ENCODE measurements at places on chromosomes 3 and 15. TPM values are rescaled to one million over a fixed set of nuclear protein-coding genes. Genes with fewer than 3 reads are reported as not detected.

The ALDH1A2 gene
- total RNA-seq: 0.78 TPM

The C3orf20 gene
- total RNA-seq: not detected

The MEX3B gene
- total RNA-seq: 7.1 TPM

GRCh38 chr3:120791913-120792312, 49.4 kb downstream of the GTF2E1 start:
- DNase-seq: peak; percentile 81

DNA sequence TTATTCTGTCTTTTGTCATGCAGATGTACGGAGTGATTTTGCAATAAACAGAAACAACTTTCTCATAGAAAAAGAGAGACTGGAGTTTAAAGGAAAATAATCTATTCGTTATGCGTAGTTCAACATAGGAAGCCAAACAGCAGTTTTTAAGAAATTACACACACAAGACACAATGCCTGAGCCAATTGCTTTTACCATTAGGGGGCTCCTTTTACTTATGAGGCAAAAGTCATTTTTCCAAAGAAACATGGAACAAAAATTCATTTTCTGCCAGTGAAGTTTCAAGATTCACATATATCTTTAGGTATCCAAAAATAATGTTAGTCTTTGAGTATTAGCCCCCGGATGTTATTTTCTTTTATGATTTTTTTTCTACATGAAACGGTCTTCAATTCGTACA, 10.7 kb downstream of the CNTN6 start:
- DNase-seq: no peak

DNA sequence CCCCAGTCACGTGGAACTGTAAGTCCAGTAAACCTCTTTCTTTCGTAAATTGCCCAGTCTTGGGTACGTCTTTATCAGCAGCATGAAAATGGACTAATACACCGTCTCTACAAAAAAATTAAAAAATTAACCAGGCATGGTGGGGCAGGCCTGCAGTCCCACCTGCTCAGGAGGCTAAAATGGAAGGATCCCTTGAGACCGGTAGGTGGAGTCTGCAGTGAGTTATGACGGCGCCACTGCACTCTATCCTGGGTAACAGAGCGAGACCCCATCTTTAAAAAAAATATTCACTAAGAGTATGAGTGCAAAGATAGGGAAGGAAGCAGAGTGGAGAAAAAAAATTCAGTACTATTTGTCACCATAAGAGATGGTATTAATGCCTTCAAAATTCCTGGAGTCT, 25.6 kb downstream of the SEC11A start:
- DNase-seq: no peak

DNA sequence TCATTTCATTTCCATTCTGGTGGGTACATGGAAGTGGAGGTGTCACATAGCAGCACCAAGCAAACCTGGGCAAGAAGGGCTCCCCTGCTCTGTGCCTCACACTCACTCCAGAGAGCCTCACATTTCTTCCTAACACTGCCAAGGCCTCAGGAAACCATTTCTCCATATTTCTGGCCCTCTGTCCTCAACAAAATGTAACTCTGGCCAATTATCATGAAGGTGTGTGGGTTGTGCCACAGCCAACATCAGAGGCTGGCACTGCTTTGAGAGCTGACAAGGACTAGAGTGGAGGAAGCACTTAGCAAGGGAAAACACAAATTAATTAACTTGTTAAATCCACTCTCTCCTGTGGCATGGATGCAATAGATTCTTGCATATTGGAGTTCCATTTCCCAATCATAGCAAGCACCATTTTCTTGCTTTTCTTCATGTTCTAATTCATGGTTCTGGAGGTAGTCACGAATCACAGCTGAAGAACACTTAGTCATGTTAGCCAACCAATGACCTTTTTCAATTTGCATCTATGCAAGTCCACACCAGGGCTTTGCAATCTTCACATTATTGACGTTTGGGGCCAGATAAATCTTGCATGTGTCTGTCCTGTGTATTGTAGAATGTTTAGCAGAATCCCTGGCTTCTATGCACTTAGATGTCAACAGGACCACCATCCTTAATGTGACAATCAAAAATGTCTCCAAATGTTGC, 241.1 kb downstream of the PLCL2 start:
- no peak for DNase-seq

- peak; percentile 17 for DNase-seq
Measured at GRCh38 chr15:62021991-62022600, 38.2 kb downstream of the VPS13C start.

DNA sequence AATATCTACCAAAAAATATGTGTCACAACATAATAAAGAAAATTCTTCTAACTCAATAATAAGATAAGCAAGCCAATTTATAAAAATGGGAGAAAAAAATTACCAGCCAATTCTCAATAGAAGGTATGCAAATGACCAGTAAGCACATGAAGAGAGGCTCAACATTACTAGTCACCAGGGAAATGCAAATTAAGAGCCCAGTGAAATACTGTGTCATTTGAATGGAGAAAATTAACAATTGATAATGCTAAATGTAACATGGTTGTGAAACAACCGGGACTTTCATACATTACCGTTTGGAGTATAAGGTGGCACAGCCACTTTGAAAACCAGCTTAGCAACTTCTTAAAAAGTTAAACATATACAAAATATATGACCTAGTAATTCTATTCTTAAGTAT, 460.7 kb downstream of the IGSF11 start:
- DNase-seq: no peak

GRCh38 chr3:169668072-169668956, 4.8 kb upstream of the MECOM start:
- DNase-seq: peak; percentile 24

- no peak for DNase-seq
Measured at GRCh38 chr3:127835993-127836882, 13.9 kb upstream of the MGLL start.

DNA sequence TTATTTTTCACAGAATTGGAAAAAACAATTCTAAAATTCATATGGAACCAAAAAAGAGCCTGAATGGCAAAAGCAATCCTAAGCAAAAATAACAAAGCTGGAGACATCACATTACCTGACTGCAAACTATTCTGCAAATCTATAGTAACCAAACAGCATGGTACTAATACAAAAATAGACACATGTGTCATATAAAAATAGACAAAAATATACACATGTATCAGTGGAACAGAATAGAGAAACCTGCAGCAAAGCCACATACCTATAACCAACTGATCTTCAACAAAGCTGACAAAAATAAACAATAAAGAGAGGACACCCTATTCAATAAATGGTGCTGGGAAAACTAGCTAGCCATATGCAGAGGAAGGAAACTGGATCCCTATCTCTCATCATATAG, 259.6 kb downstream of the IGSF11 start:
- no peak for DNase-seq

DNA sequence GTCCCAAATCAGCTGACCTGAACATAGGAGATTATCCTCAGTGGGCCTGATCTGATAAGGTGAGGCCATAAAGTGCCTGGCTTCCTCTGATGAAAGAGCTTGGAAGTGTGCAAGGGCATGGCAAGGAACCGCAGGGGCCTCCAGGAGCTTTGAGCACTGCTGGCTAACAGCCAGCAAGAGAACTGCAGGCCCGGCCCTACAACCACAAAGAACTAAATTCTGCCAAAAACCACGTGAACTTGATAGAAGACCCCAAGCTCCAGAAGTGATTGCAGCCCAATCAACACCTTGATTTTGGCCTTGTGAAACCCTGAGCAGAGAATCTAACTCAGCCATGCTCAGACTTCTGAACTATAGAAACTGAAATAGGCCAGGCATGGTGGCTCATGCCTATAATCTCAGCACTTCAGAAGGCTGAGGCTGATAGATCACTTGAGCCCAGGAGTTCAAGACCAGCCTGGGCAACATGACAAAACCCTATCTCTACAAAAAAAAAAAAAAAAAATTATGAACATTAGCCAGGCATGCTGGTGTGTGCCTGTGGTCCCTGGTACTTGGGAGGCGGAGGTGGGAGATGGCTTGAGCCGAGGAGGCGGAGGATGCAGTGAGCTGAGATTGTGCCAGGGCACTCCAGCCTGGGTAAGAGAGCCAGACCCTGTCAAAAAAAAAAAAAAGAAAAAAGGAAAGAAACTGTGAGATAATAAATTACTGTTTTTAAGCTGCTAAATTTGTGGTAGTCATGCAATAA, 7.7 kb upstream of the DIS3L start:
- no peak for DNase-seq

GRCh38 chr15:62053439-62054085, 6.7 kb downstream of the VPS13C start:
- no peak for DNase-seq

GRCh38 chr15:85667491-85668424, 127.0 kb downstream of the KLHL25 start:
- DNase-seq: peak; percentile 98
